Astrocyte of the hippocampus (primary cell): ENCODE measurements at places on chromosomes 3 and 15.

- DNase-seq: no peak
Measured at GRCh38 chr3:184559336-184559735, 2.2 kb upstream of the EPHB3 start.

DNA sequence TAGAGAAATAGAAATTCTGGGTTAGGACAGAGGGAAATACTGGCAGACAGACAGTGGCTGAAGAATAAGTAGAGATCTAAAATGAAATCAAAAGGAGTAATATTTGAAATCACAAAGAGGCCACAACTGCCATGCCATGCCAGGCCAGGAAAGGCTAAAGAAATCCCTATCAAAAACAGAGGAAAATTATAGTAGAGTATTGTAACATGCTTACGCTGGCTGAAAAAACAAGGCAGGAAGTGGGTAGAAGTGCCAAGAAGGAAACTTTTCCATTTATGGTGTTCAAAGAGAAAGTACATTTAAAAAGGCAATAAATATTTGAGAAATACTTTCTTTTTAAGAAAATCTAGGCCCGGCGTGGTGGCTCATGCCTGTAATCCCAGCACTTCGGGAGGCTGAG is 415.7 kb downstream of the PLCL2 start:
- DNase-seq: no peak

DNA sequence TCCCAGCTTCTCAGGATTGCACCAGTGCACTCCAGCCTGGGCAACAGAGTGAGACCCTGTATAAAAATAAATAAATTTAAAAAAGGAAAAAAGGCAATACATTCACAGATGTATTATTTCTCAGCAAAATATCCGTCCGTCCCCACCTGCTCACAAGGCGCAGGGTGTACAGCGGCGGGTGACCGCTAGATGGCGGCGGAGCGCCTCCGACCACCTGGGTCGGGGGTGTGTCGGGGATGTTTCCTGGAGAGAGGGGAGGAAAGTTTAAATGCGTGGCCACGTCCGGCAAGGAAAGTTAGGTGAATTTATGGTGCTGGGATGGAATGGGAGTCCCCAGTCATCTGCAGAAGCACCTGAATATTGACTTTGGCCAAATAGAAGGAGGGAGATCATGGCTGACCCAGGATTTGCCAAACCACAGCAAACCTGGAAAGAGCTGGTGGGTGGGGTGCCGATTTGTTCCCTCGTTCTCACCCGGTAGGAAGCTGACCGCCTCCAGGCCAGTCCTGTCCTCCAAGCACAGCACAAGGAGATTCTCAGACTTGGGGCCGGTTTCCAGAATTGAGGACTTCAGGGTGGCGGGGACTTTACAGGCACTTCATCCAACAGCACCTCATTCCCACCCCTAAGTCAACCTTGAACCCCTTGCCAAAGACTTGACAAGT is 88.3 kb downstream of the TMEM266 start:
- peak; percentile 69 for DNase-seq

- DNase-seq: no peak
Measured at GRCh38 chr15:31481142-31481541, 154.5 kb downstream of the KLF13 start.

DNA sequence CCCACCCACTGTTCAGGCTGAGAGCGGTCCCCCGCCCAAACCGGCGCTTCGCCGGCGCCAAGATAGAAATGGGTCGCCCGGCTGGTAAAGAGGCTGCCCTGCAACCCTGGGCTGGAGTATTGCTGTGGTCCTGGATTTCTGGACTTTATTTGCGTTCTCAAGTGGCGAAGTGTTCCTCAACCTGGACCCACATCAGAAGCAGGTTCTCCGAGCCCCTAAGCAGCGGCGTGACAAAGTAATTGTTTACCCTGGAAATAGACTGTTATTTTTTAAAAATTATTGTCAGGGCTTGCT is 481 bp upstream of the DYNC1LI1 start:
- DNase-seq: no peak

DNA sequence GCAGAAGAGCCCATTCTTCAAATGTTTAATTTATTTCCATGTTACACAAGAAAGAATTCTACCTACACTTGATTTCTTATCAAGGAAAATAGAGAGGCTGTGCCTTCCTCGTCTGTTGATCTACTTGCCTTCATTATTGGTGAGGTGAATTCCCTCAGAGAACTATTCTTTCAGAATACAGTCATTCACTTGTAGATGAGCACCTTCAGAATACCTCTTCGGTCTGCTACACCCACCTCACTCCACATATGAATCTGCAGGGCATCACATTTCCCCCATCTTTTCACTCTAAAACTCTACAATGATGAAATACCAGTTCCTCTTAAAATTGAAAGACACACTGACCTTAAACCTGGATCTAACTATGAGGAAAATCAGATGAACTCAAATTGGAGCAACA is 43.0 kb downstream of the TAFA4 start:
- no peak for DNase-seq

DNA sequence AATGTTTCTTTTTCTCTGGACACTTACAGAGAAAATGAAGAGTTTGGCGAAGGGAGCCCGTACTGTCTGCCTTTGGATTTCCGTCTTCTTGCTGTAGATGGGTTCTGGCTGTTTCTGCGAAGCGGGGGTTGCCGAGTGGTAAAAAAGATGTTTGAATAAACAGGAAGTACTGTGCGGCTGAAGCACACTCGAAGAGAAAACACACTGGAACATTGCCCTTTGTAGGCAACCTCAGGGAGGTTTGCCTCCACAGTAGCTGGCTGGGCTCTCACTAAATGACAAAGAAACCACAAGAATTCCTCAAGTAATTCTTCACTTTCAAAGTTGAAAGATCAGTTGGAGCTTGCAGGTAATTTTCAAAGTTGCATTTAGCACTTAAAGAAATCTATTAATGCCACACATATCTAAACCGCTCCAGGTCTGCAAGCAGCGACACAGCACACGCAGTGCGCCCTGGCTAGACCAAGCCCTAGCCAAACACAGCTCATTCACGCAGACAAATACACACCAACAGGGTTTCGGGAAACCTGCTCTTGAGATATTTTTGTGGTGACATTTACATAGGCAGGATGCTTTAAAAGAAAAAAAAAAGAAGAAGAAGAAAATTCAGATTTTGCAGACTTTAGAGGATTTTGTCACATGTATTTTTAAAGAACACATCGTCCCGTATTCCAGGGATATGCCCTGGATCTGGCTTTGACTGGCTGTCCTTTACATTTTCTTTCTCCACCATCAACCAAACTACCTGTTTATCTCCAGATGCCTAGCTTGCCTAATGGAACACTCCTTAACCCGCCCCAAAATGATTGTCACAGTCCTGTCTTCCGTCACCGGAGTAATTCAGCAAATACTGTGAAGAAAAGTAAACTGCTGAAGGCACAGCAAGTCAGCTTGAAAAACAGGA is 452.8 kb downstream of the FOXP1 start:
- DNase-seq: peak; percentile 92

DNA sequence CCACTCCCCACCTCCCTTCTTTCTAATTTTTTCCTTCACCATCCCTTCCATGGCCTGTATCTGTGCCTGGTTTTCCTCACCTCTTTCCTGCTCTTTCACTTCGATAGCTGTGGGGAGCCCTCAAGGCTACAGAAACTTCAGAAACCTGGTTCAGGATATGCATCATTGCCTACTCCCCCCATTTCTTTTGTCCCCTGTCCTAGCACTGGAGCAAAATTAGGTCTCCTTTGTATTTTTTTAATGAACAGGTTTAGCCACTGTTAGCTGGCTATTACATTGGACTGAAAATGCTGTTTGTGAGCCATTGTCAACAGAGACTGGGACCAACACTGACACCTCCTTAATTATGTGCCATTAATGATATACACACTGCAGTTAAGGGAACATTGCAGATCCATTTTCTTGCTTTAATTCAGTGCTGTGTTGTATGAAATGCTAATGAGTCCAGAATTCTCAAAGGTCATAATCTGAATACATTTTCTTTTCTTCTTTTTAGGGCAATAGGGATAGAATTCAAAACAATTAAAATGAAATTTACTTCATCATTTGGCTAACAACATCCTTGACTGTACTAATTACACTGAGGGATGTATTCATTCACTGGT is 138.6 kb downstream of the PDCD6IP start:
- DNase-seq: no peak
